Cortex of kidney (tissue), 1 donor: ENCODE measurements at places on chromosomes 7 and 10.

DNA sequence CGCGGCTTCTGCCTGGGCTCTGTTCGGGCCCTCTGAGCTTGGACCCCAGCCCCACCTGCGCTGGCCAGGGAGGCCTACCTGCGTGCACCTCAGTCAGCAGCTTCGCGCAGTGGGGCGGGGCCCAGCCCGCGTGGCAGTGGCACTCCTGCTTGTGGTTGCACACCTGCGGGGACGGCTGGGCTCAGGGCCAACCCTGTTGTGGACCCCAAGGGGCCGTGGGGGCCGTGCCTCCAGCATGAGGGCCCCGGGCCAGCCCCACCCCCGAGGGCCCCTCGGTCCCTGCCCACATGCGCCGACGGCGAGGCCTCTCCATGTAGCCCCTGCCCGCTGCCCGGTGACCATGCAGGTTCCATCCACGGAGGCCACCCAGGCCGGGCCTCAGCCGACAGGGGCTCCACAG is 7.3 kb downstream of the ADAM8 start:
- no peak for DNase-seq

GRCh38 chr10:68333058-68333395 is 299 bp upstream of the PBLD start:
- DNase-seq: no peak

GRCh38 chr10:44935201-44935965 is 24.2 kb upstream of the RASSF4 start:
- DNase-seq: no peak

GRCh38 chr10:103819493-103819892 is 35.9 kb downstream of the SH3PXD2A start:
- DNase-seq: no peak

DNA sequence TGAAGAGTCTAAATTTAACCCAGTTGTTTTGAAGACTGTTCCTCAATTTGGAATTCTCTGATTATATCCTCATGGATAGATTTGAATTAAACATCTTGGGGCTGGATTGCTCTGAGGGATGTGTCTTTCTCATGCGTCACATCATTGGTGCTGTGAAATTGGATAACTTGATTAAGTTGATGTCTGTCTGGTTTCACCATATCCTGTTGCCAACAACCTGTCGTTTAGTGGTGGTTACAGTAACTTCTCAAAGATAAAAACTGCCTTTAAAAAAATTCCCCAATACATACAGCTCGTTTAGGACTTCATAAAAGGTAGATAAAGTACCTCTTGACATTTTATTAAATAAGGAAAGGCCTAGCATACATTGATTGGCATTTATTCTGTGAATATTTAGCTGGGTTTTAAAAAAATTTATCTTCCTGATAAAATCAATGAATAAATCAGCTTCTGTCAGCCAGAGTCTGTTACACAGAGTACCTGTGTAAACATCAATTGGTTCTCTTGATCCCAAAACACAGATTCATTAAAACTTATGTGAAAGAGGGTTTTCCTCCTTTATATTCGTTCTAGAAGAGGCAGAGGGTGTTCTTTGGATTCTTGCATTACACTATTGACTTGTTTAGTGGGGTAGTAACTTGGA is 10.5 kb downstream of the CRCP start:
- no peak for DNase-seq

GRCh38 chr7:139133335-139134139 is 24.0 kb upstream of the ZC3HAV1 start:
- no peak for DNase-seq

DNA sequence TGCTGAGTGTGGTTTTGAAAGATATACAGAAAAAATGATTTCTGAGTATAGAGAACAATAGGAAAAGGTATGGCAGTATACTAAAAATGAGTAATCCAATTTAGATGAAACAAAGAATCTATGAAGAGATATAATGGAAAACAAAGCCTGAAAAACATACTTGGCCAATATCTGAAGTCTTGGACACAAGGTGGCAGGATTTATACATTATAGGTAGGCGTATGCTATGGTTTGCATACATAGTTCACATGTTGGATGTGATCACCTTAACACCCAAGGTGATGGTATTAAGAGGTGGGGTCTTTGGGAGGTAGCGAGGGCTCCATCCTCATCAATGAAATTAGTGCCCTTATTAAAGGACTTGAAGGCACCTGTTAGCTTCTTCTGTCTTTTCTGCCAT is 34.5 kb upstream of the BPGM start:
- DNase-seq: no peak

DNA sequence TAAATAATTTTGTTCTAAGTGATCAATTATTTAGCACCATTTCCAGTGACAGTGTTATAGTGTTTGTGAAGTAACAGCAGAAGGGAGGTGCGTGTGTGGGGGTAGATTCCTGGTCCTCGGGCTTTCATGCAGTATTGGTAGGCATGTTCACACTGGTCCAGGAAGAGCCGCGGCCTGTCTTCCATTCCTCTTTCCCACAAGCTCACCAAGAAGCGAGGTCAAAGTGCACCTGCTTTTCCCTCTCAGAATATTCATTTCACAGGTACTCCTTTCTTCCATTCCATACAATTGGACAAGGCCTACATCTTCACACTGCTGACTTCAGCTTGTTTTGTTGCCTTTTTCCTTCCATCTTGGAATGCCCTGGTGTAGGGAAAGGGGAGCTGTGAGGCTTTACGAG is 151.8 kb upstream of the CELF2 start:
- DNase-seq: no peak

DNA sequence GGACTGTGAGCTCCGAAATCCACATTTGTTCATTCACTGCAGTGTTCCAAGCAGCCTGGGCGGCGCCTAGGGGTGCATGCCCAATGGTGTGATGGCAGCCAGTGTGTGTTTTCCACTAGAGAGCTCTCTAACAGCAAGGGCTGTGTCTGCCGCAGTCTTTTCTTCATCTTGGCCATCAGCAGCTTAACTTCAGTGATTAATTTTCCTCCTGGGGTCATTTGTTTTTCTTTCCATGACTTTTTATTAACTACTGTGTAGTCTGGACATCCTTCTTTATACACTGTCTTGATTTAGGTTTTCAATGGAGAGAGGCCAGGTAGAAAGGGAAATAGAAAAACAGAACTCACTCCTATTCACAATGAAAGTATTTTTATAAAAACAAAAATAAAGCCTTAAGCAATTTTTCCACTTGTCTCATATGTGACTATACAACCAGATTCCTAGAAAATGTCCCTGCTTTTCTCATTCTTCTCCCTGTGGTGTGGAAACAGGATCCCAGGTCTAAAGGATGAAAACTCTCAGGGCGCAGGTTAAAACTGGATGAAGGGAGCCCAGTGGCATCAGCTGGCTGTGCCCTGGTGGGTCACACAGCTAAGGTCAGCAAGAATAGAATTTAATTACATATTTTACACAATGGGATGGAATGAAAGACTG is 176.8 kb downstream of the PKD1L1 start:
- DNase-seq: no peak

GRCh38 chr10:60708666-60709065 is 69.6 kb upstream of the CDK1 start:
- DNase-seq: no peak

DNA sequence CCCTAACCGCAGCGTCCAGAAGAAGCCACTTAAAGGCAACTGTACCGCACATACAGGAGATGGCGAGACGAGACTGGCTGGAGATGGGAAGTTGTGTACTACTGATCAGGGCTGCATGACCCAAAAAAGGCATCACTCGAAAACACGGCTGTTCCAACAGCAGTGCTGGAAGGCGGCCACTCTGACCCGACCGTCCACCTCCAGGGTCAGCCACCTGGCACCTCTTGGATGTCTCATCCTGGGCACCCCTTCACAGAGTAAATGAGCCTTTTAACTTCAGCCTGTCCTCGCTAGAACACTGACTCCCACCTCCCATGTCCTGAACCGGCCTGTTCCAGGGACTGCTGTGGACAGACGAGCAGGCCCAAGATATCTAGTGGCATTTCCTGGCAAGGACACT is 180.7 kb downstream of the DIP2C start:
- DNase-seq: no peak

DNA sequence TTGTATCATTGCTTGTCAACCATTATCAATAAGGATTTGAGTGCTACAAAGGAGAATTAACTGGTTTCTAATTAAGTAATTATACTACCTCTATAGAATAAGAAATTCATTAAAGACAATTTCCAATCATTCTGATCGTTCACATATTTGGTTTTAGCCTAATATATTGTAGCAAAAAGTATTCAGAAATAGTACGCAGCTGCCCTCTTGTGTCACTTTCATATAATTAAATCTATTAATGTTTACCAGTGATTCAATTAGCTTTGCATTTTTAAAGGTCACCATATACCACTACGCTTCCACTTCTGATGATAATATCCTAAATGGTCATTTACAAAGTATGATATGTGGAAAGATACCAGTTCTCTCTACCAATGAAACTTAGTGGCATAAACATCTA is 128.3 kb downstream of the NEBL start:
- DNase-seq: no peak

DNA sequence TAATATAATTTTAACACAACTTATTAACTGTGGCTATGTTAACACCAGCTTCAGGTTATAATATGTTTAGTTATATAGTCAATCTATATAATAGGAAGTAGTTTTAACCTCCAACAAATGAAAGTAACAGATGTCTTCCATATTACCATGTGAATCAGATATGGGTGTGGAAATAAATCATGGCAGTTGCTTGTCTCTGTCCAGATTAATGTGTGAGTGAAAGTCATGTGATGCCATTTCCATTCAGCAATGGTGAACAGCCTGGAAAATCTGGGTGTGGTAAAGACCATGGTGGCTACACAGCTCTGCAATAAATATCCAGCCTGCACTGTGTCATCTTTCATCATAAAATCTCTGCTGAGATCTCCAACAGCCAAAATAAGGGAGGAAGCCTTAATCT is 27.8 kb downstream of the HEPACAM2 start:
- no peak for DNase-seq

DNA sequence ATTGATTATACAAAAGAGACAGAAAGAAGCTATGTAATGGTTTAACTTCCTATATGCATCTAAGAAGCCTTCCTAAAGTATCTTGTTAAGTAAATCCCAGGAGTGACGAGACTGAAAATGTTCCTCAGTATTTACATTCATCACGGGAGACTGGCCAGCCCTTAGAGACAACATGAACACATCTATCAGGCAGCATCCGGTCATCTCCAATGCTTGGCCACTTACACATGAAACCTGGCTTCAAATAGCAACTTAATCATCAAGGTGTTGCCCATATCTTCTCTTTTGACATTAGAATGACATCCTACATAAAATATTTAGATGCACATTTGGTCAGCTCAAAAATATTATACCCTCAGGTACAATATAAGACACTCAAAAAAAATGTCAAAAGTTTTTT is 33.8 kb downstream of the ERCC6 start:
- DNase-seq: no peak

- DNase-seq: no peak
Measured at GRCh38 chr10:9010931-9011670, 956.6 kb downstream of the GATA3 start.

GRCh38 chr7:1461646-1462375 is 2.5 kb upstream of the MICALL2 start:
- DNase-seq: no peak

GRCh38 chr10:13959443-13960359 is 371.0 kb downstream of the FRMD4A start:
- DNase-seq: no peak

DNA sequence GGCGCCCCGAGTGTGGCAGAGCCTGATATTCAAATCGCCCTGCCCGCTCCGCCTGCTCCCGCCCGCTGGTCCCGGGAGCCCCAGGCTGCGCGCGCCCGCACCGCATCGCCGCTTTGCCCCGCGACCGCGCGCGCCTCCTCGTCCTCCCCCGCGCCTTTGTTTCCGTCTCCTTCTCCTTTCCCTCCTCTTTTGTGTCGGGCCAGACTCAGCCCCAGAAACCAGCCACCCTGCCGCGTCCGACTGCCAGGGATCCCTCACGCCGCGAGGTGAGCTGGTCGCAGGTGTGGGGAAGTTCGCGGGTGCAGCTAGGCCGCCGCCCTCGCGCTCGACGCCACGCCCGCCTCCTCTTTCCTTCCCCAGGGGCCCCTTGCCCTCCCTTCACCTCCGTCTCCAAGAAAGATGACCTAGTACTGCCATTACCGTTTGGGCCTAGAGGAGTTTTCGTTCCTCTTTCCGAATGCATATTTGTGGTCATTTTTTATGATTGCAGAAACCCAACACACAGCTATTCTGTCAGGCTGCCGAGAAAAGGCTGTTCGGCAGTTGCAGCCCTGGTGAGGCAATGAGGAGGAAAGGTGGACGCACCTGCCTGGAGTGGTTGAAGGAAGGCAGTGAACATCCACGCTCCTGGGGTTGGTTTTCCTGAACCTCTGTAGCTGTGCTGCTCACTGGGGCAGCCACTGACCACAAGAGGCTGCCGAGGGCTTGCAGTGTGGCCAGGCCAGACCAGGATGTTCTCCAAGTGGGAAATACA is 107.3 kb downstream of the SNX10 start:
- no peak for DNase-seq

DNA sequence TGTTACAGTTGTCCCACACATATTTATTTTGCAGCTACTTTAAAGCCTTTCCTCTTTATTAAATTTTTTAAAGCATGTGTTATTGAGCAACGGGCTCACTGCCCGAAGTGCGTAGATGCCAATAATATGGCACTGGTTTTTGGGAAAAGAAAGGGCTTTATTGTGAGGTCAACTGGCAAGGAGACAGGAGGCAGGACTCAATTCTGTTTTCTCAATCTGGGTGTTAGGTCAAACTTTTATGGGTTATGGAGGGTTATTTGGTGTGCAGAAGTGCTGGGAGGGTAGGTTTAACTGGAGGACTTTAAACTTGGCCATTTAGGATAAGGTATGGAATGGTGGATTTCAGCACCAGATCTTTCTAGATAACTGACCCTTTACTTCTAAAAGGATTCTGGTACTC is 183.6 kb downstream of the LRRC4 start:
- DNase-seq: no peak

GRCh38 chr7:63042730-63043511 is 955.7 kb upstream of the ZNF722 start:
- no peak for DNase-seq

DNA sequence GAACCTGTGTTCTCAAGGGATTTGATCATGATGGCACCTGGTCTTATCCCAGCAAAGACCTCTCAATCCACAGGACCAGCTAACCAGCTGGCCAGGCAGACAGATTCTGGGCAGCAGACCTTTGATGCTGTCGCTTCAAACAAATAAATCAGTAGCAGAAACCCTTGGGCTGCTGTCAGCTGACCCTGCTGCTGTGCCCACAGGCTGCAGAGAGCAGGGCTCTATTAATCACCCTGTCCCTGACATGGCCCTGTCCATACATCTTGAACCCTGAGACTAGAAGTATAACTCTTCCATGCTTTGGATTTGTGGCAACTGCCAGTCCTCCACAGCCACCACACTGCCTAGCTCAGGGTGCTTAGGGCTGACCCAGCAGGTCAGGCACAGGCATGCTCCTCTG is 244.1 kb upstream of the PODXL start:
- no peak for DNase-seq

GRCh38 chr10:95308389-95309302 is 17.8 kb upstream of the PDLIM1 start:
- no peak for DNase-seq

DNA sequence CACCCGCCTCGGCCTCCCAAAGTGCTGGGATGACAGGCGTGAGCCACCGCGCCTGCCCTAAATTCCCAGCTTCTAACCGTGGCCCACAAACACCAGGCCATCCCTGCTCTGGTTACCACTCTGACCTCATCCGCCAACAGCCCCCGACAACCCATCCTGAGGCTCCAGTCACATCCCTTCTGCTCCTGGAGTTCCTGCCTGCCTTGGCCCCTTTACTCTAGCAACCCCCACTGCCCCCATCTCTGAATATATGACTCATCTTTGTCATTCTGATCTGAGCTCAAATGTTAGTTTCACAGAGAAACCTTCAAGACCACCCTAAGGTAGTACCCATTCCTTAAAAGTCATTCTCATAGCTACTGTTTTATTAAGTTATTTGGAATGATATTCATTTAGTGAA is 26.6 kb downstream of the RHEB start:
- no peak for DNase-seq
